ENCODE measurements at places on chromosomes 2 and 18.

DNA sequence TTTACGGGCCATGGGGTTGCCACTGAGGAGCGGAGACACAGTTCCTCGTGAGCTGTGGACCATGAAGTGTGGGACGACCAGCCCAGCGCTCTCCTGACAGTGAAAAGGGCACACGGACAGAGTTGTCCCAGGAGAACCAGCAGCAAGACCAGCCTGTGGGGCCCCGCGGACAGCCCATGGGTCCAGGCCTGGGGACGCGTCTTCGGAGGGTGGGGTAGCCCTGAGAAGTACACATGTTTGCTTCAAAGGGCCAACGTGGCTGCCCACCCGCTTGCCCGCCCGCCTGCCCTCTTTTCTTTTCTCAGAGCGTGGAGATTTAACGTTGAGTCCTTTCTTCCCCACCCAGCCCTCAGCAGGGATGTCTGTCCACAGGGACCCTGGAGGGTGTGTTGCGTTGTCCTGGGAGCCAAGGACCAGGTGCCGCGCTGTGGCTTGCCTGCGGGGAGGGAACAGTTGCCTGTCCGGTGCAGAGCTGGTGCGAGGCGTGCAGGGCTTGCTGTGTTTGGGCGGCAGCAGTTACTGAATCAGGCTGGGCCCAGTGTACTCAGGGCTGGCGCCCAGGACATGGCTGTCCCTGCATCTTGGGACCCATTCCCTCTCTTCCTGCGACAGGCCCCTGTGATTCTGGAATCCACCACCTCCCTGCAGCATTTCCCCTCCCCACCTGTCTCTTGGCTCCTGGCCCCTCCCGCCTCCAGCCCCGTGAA lies 120.1 kb upstream of the HDAC4 start:
- no peak for DNase-seq

DNA sequence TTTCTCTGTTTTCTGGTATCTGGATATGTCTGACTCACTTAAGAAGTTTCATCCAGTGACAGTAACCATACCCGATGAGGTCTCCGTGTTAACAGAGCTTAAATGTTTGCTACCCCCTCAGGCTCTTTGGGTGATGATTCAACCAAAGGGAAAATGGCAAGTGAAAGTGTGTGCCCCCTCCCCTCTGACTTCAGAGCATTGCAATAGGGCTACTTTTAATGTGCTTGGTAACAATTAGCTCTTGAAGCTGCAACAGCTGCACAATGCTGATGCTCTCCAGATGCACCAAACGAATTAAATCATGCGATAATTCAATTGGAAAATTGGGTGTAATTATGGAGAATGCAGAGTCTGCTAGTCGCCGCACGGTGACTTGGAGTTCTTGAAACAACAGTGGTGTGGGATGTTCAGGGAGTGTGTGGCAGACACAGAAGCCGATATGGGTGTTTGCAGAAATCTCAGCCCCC lies 270.7 kb downstream of the ALK start:
- DNase-seq = peak; percentile 81

DNA sequence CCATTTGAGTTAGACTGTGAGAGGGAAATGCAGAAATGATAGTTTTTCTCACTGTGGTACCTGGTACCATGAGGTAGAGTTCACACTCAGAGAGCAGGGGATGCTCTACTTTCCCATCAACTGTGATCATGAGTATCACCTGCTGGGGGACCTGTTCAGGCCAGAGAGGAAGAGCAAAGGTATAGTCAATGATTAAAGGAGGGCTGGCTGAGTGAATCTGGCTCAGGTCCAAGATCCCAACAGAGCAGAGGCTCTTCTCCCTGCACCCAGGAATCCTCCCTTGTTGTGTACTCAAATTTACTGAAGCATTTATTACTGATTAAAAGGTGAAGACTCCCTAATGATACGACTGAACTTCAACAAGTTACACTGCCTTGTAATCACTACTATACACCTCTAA lies 104.6 kb upstream of the CHRNA1 start:
- DNase-seq = no peak

GRCh38 chr2:100898035-100898665 lies 78.2 kb downstream of the NPAS2 start:
- no peak for DNase-seq

GRCh38 chr2:11177871-11178690 lies 22.8 kb downstream of the SLC66A3 start:
- no peak for DNase-seq

DNA sequence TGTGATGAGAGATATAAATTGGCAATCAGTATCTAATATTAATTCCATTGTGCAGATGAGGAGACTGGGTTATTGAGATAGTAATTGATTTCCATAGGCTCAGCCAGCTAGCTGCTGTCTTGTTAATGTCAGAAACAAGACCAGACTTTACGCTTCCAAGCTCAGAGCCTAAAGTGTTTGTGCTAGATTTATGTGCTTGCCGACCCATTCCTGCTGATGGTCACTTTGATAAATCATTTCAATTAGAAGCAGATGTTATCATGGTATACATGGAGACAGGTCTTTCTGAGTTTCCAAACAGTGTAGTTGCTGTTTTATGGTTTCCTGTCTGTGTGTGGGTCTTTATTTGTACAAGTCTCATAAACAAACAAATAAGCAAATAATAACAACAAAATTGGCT lies 92.8 kb downstream of the AQP4 start:
- DNase-seq = no peak

GRCh38 chr18:76875390-76876325 lies 53.3 kb downstream of the ZNF236 start:
- peak; percentile 64 for DNase-seq

- peak; percentile 55 for DNase-seq
These were observed 50.1 kb downstream of the THUMPD2 start for GRCh38 chr2:39728941-39729351.

DNA sequence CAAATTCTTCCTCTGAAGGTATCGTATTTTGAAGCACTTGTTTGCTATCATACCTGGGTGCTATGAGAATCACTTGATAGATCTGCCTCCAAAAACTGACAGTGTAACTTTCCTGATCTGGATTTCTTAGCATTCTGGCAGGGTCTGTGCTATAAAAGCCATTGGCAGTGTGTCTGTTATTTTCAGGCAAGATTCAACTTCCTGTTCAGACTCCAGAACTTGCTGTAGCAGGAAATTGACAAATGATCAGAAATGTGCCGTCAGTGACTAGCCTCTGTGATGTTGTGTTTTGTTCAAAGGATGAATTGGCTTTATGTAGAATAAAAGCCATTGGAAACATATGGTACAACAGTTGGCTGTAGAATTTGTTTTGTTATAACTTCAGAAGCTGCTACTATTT lies 273.3 kb downstream of the PTPRM start:
- no peak for DNase-seq

DNA sequence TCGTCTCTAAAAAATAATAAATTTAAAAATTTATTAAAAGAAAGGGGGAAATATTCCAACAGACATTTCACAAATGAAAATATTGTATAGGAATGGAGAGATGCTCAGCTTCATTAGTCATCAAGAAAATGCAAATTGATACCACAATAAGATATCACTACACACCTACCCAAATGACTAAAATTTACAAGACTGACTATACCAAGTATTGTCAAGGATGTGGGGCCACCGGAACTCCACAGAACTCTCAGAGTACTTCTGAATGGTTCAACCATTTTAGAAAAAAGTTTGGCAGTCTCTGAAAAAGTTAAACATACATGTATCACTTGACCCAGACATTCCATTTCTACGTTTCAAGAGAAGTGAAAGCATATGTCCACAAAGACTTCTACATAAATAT lies 163.4 kb downstream of the EHBP1 start:
- no peak for DNase-seq

GRCh38 chr2:32168513-32168912 lies 2.8 kb downstream of the SLC30A6 start:
- DNase-seq = no peak

DNA sequence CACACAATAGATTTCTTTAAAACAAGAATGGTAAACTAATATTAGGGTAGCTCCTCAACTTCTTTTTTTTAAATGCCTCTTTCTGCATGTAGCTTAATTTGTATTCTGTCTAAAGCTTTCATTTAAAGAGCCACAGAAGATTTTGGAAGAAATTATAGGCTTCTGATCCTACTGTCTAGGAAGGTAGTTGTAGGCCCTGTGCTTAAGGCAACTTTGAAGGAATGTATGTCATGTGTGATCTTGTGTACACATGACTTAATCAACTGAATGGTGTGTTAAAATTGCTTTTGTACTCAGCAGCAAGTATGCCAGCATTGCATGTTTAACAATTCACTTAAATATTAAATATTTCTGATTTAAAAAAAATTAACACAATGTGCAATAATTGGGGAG lies 51.5 kb upstream of the LYPD6 start:
- peak; percentile 24 for DNase-seq

DNA sequence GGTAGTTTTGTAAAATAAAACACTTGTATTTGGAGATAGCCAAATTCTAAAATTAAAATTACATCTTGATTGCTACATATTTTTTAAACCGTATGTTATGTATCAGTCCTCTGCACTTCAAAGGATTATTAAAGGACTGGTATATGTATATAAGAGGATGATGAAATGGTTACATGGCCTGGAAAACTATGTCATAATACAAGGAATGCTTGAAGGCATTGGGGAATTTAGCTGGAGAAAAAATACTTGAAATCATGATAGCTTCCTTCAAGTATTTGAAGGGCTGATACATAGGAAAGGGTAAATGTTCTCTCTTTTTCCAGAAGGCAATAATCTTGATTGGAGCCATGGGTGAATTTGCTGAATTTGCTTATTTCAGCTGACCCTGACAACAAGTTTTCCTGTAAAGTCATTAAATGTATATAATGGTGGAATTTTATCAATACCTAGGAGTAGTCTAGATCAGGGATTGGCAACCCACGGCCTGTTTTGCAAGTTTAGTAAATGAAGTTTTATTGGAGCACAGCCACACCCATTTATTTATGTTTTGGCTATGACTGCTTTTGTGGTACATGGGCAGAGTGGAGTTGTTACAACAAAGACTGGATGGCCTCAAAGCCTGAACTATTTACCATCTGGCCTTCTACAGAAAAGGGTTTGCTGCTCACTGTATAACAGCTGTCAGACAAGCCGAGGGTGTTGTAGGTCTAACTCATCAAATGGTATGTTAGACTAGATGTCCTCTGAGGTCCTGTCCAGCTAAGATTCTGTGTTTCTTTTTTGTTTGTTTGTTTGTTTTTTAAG lies 34.4 kb downstream of the ACYP2 start:
- peak; percentile 6 for DNase-seq

- DNase-seq = no peak
These were observed 102.5 kb downstream of the SP3 start for GRCh38 chr2:173862612-173863217.

DNA sequence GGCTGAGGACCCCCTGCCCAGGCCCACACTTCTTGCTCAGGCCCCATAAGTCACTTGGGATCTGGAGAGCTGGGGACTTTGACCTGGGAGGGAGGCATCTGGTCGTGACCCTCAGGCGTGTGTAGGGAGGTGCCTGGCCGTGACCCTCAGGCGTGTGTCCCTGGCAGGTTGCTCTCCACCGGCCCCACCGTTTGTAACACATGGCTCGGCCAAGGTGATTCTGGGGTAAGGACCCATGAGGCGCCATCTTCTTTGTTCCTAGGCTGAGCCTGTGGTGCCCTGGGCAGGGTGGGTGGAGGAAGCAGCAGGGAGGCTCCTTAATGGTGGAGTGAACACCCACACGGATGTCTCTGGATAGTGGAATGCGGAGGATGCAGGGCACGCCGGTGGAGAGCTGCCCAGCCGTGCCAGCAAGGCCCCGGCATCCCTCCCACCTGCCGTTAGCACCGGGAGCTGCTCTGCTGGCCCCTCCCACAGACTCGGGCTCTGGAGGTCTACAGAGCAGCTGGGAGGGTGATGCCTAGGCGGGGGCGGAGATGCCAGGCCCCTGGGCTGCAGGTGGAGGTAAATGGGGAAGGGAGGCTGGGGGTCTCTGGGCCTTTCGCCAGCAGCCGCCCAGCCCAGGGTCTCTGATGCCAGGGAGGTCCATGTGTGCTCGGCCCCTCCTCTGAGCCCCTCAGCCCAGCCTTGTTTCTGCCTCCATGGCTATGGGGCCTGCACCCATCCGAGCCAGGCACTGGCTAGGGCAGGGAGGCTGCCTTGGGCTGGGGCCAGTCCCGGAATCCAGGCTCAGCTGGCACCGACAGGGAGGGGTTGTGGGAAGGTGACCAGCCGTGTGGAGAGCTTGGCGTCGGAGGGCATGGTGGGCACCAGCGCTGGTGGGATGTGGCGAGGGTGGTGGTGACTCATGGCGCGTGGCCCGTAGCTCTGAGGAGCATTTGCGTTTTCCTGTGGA lies 1.1 kb upstream of the GAL3ST2 start:
- DNase-seq = no peak

DNA sequence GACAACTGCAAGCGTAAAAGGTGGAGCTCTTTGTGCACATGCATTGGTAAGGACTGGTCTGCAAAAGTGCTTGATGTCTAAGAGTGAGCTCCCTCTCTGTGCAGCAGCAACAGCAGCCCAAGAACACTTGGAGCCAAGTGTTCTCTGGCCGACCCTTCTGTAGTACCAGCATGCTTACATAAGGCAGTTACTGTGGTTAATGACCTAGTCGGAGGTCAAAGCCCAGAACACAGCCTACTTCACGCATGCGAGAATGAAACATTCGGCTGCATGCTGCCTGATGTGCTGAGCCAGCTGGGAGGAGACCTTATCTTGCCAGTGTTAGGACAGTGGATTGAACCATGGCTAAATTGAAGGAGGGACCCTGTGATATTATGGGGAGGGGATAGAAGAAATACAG lies 21.3 kb downstream of the NCAPH start:
- no peak for DNase-seq

DNA sequence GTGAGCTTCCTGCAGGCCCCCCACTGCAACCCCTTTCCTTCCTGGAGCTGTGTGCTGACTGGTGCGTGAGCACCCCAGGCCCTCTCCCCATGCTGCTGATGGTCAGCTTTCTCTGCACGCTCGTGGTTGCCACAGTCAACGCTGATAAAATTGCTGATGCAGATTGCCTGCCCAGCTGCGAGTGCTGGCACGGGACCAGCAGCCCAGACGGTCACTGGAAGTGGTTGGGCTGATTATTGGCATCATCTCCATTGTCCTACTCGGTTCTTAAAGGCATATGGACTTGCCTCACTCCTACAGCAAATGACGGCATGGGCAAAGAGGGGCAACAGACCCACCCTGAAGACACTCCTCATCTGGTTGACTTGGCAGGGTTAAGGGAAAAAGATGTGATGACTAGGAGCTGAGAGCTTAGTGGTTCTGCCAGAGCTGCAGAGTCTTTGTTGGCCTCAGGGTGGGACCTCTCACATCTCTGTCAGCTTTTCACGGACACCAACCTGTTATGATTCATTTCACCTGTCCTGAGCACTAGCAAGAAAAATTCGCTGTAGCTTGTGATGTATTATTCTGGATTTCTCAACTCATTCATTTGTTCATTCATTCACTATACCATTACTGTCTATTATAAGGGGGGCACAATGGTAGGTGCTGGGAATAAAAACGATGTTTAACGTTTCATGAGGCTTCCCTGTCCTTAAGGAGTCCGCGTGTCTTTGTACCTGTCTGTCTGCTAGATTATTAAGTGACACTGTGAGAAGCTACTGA lies 38.4 kb downstream of the PAX8 start:
- peak; percentile 98 for DNase-seq

Measured in epithelial cell of esophagus (primary cell).